ENCODE measurements at places on chromosomes 7 and 10.

DNA sequence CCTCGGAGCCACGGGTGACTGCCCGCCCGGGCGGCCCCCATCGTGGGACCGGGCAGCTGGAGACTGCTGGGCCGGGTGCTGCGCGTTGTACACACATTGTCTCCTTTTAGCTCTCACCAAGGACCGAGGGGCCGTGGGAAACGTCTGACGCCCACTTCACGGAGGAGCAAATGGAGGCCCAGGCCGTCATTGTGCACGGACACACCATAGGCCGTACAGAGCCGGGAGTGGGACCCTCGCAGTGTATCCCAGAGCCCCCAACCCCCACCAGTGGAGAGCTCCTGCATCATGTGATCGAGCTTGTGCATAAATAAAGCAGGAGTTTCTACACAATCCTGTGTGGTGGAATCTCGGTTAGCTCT, 722 bp downstream of the DENND10 start:
- DNase-seq: peak; percentile 15

DNA sequence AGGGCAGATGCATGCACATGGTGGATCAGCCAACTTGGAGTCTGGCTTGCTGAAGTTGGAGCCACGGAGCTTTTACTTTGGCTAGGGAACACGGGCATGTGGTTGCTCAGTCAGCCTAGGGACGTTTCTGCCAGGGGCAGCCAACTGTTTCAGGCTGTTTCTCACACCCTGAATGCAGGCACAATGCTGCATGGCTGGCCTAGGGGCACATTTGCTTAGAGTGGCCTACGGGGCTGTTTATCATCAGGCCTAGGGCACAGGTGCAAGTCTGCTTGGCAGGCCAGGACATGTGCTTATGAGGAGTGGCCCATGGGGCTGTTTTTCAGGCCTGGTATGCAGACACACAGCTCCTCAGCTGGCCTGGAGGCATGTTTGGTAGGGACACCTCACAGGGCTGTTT, 107.4 kb downstream of the GSAP start:
- DNase-seq: no peak

DNA sequence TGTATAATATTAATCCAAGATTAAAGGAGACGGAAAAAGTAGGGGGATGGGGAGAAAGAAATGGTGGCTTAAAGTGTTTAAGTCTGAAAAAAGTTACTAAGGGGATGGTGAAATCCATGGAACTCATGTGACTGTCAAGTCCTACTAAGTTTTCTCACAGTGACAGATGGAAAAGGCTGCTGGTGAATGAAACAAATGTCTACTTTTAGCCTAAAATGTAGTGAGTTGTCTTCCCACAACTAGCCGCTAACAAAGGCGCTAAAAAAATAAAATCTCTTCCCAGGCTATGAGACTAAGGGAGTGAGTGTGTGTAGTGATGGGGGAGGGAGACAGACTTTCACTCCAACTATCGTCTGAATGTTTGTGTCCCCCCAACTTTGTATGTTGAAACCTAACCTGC, 12.6 kb downstream of the VIM start:
- DNase-seq: no peak

DNA sequence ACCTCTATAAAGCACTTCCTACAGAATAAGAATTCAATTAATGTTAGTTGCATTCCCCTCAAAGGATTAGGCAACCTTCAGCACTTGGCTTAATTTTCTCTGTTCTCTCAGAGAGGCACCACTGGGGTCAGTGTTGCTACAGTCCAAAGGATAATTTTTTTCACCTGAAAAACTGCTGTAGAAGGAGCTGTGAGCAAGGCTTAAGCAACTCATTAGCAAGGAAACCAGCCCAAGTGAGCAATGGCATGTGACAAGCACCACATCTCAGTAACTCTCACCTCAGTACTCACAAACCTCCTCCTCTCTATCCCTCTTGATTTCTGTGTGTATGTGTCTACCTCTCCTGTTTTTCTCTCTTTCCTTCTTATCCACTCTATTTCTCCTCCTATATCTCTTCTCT, 55.9 kb downstream of the DGKI start:
- DNase-seq: no peak

- peak; percentile 95 for DNase-seq
These were observed 54.6 kb downstream of the EEPD1 start for GRCh38 chr7:36207451-36208291.

All from fibroblast of skin of right biceps (primary cell).